ENCODE measurements at places on chromosomes 2 and 18.

GRCh38 chr2:159419403-159419802 is 132.9 kb upstream of the WDSUB1 start:
- H3K36me3 ChIP-seq, result peaks cover 23% of the 10 kb centered on the region
- no peaks in the 10 kb centered on the region for H3K27me3 ChIP-seq
- no peak for DNase-seq
- H3K4me3 ChIP-seq, result no peak overlapping the region

DNA sequence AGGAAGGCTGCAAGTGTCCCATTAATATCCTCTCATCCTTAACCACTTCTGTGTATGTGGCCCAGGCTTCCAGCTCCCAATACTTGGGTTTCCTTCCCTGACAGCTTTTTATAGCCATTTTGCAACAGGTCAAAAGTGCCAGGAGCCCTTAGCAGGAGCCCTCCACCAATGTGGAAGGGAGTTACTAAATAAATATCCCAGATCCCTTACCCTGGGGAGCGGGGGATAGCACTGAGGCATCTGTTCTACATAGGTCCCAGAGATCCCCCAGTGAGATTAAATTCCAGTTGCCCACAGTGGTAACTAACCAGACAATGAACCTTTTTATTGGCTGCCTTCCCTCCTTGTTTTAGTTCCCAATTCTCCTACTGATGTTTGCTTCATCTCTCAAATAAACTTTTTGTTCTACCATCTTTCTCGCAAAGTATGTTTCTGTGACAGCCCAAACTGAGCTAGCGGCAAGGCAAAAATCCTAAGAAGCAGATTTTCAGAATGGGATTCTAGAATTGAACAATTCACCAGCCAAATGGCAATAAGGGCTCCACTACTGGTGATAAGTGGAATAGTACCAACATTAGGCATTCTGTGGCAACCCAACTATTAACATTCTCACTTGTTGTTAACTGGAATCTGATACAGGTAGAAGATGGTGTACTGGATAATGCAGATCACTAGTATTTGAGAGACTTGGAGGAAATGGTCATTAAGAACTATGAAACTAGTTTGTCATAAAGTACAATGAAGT is 83.9 kb upstream of the MAPRE2 start:
- H3K36me3 ChIP-seq, result no peaks in the 10 kb centered on the region
- DNase-seq, result no peak
- no peak overlapping the region for H3K4me3 ChIP-seq
- peaks cover 24% of the 10 kb centered on the region for H3K27me3 ChIP-seq

DNA sequence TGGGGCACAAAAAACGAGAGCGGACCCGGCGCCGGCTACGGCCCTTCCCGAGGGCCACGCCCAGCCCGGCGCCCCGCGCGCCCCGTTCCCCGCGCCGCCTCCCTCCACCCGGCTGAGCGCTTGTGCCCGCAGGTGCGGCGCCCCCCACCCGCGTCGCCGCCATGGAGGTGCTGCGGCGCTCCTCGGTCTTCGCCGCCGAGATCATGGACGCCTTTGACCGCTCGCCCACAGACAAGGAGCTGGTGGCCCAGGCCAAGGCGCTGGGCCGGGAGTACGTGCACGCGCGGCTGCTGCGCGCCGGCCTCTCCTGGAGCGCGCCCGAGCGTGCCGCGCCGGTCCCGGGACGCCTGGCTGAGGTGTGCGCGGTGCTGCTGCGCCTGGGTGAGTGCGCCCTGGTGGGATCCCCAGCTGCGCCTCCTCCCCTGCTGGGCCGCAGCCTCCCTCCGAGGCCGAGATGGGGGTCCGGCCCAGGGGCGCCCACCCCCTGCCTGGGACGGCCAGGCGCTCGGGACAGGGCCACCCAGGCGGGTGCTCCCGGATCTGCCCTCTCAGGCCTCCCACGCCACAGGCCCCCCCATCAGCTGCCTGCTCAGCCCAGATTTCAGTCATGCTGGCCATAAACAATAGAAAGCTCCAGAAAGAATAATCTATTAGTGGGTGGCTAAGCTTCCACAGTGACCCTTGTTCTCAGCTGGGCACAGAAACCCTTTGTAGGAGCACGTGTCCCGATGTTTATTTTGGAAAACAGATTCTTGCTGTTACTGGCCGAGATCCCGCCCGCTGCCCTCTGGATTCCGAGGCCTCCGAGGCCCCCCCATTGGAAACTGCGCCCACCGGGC is 997 bp downstream of the BOK start:
- peaks cover 4% of the 10 kb centered on the region for H3K36me3 ChIP-seq
- no peak overlapping the region for H3K27ac ChIP-seq
- H3K4me1 ChIP-seq, result peaks cover 7% of the 10 kb centered on the region
- no peak for DNase-seq
- H3K4me3 ChIP-seq, result peak overlapping the region; percentile 32

- H3K27me3 ChIP-seq, result peaks cover 13% of the 10 kb centered on the region
- DNase-seq, result no peak
- no peaks in the 10 kb centered on the region for H3K4me1 ChIP-seq
- no peak overlapping the region for H3K27ac ChIP-seq
These were observed 27.2 kb upstream of the ERICH2 start for GRCh38 chr2:170742896-170743529.

GRCh38 chr2:217622205-217623060 is 380.4 kb downstream of the TNS1 start:
- no peaks in the 10 kb centered on the region for H3K36me3 ChIP-seq
- no peaks in the 10 kb centered on the region for H3K4me1 ChIP-seq
- DNase-seq, result no peak
- H3K27ac ChIP-seq, result no peak overlapping the region

DNA sequence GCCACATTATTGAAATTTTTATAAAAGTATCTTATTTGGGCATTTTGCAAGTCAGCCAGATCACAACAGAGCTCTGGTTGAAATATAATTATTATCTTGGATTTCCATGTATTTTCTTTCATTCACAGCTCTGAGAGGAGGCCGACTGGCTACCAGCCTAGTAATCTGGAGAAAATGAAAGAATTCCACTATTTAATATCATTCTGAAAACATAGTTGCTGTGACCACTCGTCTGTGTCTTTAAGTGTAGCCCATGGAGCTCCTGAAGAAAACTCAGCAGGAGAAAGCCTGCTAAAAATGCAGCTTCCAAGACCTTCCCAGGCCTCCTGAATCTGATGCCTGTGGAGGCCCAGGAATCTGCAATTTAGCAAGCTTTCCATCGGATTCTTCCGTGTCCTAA is 114.7 kb downstream of the SH3BP4 start:
- no peak overlapping the region for H3K4me3 ChIP-seq
- DNase-seq, result no peak
- H3K36me3 ChIP-seq, result no peaks in the 10 kb centered on the region
- peaks cover 15% of the 10 kb centered on the region for H3K27me3 ChIP-seq
- H3K4me1 ChIP-seq, result no peaks in the 10 kb centered on the region

GRCh38 chr2:168252976-168253375 is 5.6 kb upstream of the STK39 start:
- H3K36me3 ChIP-seq, result no peaks in the 10 kb centered on the region
- H3K27ac ChIP-seq, result no peak overlapping the region
- H3K27me3 ChIP-seq, result no peaks in the 10 kb centered on the region
- no peak for DNase-seq
- H3K4me3 ChIP-seq, result no peak overlapping the region
- peaks cover 2% of the 10 kb centered on the region for H3K4me1 ChIP-seq

- peak overlapping the region; percentile 97 for H3K27ac ChIP-seq
- no peaks in the 10 kb centered on the region for H3K27me3 ChIP-seq
- H3K36me3 ChIP-seq, result no peaks in the 10 kb centered on the region
These were observed 28.0 kb upstream of the KCMF1 start for GRCh38 chr2:84942964-84943421.

All from activated B cell treated with CpG ODN at 0.5 μM for 24 hours (primary cell).